Activated naive CD4-positive, alpha-beta T cell treated with anti-CD3 and anti-CD28 coated beads for 36 hours (primary cell): ENCODE measurements at places on chromosomes 12 and 14.

- no peak for DNase-seq
Observed at GRCh38 chr14:60653701-60654161, 4.5 kb upstream of the SIX1 start.

GRCh38 chr12:132218915-132219314, 74.7 kb downstream of the NOC4L start:
- peak; percentile 54 for DNase-seq

- DNase-seq = no peak
Observed at GRCh38 chr12:2017546-2018337, 13.5 kb upstream of the DCP1B start.

GRCh38 chr12:5273709-5274108, 158.2 kb upstream of the NTF3 start:
- DNase-seq = no peak

- peak; percentile 82 for DNase-seq
Observed at GRCh38 chr12:57110104-57111030, 795 bp downstream of the STAT6 start.

- no peak for DNase-seq
Observed at GRCh38 chr14:55414551-55414950, 2.9 kb upstream of the ATG14 start.

- DNase-seq = no peak
Observed at GRCh38 chr14:24119691-24120090, 4.9 kb upstream of the NRL start.

DNA sequence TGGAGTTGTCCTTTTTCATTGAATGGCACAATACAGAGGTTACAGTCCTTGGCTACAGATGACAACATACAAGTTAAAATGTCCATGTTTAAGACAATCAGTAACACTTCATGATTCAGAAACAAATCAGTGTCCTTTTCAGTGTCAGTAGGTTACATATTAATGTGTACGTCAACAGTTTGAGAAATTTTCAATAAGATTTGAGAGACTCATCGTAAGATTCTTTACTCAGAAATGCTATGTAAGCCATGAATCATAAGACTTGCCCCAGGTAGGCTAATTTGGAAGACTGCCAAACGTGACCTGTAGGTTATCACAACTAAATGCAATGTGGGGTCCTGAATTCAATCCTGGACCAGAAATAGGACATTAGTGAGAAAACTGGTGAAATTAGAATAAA, 3.5 kb downstream of the RDH12 start:
- no peak for DNase-seq
